Activated naive CD4-positive, alpha-beta T cell treated with anti-CD3 and anti-CD28 coated beads, Interleukin-2, amount 50 U/mL, for 16 hours (primary cell): ENCODE measurements at places on chromosomes 7 and 10.

GRCh38 chr7:79786187-79786586, 332.7 kb upstream of the MAGI2 start:
- no peak for DNase-seq

- DNase-seq: no peak
Observed at GRCh38 chr7:107435749-107436148, 34.1 kb upstream of the GPR22 start.

- DNase-seq: no peak
Observed at GRCh38 chr7:75985518-75986146, 8.8 kb downstream of the TMEM120A start.

- DNase-seq: no peak
Observed at GRCh38 chr7:87000344-87000743, 59.1 kb downstream of the ELAPOR2 start.

- DNase-seq: no peak
Observed at GRCh38 chr7:115728518-115728917, 302.0 kb downstream of the TFEC start.

DNA sequence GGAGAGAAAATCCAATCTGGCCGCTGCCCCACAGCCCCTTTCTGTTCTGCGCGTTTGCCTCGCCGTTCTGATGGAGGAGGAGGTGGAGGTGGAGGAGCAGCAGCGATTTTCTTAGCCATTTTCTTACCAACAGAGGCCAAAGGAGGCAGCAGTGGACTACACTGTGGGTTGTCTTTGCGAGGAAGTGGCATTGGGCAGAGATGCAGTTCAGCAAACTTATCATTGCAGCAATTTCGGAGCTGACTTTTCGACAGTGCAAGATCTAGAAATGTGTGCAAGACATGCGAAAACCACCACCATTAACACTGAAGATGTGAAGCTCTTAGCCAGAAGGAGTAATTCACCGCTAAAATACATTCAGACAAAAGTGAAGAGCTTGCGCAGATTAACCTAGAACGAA, 1.9 kb upstream of the ARL4A start:
- DNase-seq: peak; percentile 14

DNA sequence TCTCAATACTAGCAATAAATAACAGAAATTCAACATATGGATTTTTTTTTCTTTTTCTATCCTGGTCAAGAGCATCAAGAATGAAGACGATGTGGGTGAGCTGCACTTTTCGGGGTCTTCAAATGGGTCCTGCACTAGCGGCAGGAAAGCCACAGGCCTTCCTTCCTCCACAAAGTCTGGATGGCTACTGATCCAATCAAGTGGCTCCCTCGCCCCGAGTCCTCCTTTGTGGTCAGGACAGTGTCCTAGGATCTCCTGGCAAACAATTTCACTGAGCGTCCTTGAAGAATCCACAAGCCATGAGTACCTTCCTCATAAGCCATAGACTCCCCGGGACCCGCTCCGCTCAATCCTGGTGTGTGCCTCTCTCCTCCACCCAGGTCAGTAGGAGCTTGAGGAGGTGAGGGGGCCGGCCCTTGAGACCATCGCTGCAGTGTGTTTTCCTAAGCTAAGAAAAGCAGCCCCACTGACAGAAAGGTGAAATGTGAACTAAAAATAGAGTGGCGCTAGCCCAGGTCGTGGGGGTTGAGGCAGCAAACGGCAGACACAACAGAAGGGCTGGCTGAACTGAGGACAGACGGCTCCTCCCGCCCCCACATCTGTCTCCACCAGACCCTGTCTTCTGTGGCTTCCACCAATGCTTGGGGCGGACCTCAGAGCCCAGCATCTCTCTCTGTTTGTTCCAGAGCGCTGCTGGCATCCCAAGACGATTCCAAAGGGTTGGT, 202.3 kb downstream of the HERPUD2 start:
- DNase-seq: no peak

GRCh38 chr10:22500656-22501340, 155.5 kb downstream of the SPAG6 start:
- DNase-seq: no peak

GRCh38 chr7:31418928-31419327, 78.4 kb upstream of the NEUROD6 start:
- no peak for DNase-seq

DNA sequence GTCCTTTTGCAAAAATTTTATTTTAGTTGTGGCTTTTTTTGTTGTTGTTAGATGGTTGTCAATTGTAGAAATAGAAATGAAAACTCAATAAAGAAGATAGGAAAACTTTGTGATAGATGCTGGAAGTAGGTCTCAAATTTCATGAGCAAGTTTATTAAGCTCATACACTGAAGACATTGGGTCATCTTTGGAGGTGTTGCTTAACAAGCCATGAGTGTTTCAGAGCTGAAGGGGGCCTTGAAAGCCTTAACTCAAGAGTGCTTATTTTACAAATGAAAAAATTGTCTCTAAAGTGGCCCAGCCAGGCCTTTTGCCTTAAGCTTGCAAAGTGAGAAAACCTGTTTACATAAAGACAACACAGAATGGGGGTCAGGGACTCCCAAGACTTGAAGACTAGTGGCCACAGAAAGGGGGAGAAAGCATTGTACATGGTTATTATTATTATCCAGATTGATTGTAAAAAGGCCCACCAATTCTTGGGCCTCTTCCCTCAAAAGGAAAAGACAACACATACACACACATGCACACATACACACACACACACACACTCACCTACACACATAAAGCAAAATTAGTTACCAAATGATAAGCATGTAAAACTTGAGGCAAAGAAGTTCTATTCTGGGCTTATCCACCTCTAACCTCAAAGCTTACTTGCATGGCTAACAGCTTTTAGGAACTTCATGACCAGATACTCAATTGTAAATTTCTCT, 49.7 kb upstream of the GLCCI1 start:
- no peak for DNase-seq

DNA sequence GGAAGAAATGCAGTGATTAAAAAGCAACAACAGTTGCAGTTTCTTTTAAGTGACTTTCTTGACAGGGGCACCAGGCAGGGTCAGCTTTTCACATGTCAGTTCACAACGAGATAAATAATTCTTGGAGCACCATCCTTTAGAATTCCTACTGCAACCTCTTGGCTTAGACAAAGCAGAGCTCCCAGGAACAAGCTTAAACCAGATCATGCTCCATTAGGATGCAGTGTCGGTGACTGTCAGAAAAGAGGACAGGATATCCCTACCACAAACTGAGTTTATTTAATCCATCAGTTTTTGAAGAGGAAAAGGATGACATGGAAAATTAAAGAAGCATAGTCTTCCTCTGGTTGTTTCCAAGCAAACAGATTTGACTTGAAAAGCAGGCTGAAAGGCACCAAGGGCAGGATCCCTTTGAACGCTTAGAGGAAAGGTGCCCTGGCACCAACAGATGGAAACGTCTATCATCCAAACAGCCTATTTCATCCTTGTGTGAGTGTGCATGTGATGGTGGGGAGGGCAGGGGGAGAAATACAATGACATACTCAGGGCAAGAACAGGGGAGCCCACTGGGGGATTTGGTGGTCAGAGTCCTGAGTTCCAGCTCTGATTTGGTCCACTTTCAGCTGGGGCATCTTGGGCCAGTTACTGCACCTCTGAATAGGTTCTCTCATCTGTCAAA, 332.1 kb upstream of the AOAH start:
- no peak for DNase-seq

DNA sequence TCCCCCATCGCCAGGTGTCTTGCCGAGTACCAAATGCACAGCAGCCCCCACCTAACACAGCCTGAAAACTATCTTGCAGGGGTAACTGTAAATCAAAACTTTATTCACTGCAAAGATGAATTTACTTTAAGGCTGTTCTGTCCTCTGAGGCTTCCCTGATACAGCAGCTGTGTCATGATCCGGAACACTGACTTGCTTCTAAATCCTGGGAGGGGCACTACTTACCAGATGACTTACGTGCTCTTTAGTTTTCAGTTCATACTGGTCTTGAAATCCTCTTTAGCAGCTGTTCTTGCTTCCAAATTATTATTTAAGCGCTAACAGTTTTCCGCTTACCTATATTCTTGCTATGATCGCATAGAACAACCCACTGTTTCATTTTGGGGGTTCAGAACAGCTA, 4.9 kb downstream of the DYNC1I1 start:
- no peak for DNase-seq

DNA sequence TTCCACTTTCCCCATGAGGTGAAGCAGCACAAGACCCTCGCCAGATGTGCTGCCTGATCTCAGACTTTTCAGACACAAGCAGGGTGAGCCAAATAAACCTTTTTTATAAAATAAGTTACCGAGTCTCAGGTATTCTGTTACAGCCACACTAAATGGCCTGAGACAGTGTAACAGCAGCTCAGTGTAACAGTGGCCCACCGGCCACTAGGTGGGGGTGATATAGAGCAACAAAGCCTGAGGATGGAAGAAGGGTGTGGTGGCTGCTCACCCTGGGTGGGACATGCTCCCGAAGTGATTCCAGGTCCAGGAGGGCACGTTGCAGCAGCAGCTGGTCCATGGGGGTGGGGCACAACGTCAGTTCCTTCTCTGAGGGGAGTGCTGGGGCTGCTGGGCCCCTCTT, 44.6 kb downstream of the BMS1 start:
- DNase-seq: no peak

DNA sequence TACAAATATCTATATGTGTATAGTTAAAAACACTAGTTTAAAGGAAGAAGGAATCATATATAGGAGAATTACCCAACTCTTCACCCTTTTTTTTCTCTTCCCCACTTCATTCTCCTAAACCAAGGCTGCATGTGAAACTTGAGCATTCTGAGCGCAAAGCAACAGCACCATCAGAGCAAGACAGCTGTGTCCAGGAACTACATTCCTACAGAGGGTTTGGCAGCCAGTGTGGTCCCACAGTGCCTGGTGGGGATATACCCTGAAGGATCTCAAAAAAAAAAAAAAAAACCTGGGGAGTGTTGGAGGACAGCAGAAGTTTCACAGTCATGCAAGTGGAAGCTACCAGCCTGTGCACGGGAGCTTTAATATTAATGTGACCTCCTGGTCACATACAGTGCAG, 310.4 kb downstream of the CTNNA3 start:
- DNase-seq: no peak

GRCh38 chr10:59125666-59126065, 50.8 kb upstream of the PHYHIPL start:
- DNase-seq: no peak

- peak; percentile 61 for DNase-seq
Observed at GRCh38 chr10:12419262-12419847, 70.0 kb downstream of the CAMK1D start.

DNA sequence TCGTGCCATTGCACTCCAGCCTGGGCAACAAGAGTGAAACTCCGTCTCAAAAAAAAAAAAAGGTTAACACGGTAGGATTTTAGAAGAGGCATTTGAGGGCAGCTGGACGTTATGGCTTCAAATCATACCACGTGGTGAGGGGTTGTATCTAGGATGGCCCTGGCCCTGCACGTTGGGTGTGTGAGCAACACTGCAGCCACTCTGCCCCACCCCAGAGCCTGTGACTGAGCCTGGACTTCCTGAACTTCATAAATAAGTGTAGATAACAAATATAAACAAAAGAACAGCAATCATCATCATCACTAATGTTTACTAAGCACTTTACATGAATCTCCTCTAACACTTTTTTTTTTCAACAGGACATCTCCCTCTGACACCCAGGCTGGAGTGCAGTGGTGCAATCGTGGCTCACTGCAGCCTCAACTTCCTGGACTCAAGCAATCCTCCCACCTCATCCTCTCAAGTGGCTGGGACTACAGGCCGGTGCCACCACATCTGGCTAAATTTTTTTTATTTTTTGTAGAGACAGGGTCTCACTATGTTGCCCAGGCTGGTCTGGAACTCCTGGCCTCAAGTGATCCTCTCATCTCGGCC, 169.5 kb upstream of the FRMD4A start:
- no peak for DNase-seq

DNA sequence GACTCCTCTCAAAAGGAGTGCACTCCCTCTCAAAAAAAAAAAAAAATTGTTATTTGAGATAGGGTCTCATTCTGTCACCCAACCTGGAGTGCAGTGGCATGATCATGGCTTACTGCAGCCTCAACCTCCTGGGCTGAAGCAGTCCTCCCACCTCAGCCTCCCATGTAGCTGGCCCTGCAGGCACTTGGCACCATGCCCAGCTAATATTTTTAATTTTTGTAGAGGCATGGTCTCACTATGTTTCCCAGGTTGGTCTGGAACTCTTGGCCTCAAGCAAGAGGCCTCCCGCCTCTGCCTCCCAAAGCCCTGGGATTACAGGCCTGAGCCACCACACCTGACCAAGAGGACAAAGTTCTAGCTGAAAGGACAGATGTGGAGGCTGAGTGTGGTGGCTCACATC, 120.3 kb downstream of the EPC1 start:
- DNase-seq: no peak

- no peak for DNase-seq
Observed at GRCh38 chr10:72334196-72334824, 20.4 kb downstream of the DNAJB12 start.

- DNase-seq: no peak
Observed at GRCh38 chr10:59373071-59373470, 10.7 kb upstream of the FAM13C start.

GRCh38 chr7:141456298-141456697, 94.9 kb upstream of the AGK start:
- no peak for DNase-seq

- DNase-seq: no peak
Observed at GRCh38 chr10:12391206-12391605, 41.9 kb downstream of the CAMK1D start.

DNA sequence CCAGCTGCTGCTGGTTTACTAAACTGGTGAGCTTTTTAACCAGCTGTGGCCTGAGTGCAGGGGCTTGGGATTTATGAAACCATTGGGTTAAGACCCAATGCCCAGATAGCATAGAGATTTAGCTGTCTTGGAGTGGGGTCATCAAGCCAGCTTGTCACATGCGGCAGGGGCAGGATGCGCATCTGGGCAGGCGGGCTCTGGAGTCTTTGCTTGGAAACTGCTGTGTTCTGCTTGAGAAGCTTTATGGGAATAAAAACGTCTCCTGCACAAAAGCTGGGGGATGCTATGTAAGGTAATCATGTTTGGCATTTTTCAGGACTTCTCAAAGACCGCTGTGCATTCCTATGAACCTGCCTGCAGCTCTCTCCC, 136.3 kb downstream of the MAPK8 start:
- no peak for DNase-seq

GRCh38 chr7:132577206-132578049, 1.2 kb upstream of the PLXNA4 start:
- DNase-seq: no peak

DNA sequence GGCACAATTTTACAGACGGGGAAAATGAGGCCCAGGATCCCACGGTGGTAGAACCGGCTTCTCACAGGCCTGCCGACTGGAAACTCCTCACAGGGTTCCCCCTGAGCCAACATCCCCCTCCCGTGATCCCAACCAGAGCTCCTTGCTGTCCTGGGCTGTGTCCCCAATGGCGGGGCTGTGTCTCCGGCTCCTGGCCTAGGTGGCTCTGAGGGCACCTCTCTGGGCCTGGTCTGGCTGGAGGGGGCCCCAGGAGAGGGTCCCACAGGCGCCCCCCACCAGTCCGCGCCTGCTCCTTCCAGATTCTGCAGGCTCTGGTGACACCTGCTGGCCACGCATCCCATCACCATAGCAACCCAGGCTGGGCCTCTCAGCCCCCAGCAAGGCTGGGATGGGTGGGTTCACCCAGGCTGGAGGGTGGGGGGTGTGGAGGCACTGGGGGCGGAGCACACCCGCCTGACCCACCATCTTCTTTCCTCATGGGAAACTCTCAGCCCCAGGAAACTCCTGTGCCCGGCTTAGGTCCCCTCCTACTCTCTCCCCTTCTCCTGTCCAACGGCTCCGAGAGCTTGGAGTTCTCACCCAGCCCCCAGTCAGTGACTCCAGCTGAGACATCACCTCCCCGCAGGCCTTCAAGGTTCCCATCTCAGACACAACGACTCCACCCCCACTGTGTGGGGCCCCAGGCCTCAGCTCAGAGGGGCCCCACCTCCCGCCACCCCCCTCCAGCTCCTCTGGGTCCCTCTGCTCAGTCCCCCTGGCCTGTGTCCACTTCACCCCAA, 27.1 kb upstream of the TNRC18 start:
- peak; percentile 41 for DNase-seq
